ENCODE measurements at places on chromosomes 11 and 22. TPM values are rescaled to one million over a fixed set of nuclear protein-coding genes. Genes with fewer than 3 reads are reported as not detected.

The API5 gene
- polyA plus RNA-seq: 60.1 TPM

The MORC2 gene
- 7.3 TPM for polyA plus RNA-seq

The MS4A7 gene
- polyA plus RNA-seq: not detected

The IFITM2 gene
- 518 TPM for polyA plus RNA-seq

The MPPED2 gene
- 0.05 TPM for polyA plus RNA-seq

The NTM gene
- 20.0 TPM for polyA plus RNA-seq

The CYP2D6 gene
- 0.32 TPM for polyA plus RNA-seq

The APOBEC3F gene
- polyA plus RNA-seq: 3.8 TPM
